Cardiac septum (tissue), 1 donor: ENCODE measurements at places on chromosomes 2 and 18. TPM values are rescaled to one million over a fixed set of nuclear protein-coding genes. Genes with fewer than 3 reads are reported as not detected.

FAM228A gene
- total RNA-seq: 0.35 TPM

RIT2 gene
- not detected for total RNA-seq

SCN7A gene
- 13.0 TPM for total RNA-seq

CNRIP1 gene
- total RNA-seq: 10.1 TPM

SAG gene
- total RNA-seq: not detected

MTA3 gene
- total RNA-seq: 21.4 TPM

FAM237A gene
- 1.9 TPM for total RNA-seq

TBC1D8 gene
- total RNA-seq: 52.3 TPM

SRD5A2 gene
- not detected for total RNA-seq

ZNF396 gene
- 1.0 TPM for total RNA-seq

FAM124B gene
- total RNA-seq: 1.9 TPM

- DNase-seq: no peak
Observed at GRCh38 chr18:26192233-26192632, 34.0 kb upstream of the TAF4B start.

DNA sequence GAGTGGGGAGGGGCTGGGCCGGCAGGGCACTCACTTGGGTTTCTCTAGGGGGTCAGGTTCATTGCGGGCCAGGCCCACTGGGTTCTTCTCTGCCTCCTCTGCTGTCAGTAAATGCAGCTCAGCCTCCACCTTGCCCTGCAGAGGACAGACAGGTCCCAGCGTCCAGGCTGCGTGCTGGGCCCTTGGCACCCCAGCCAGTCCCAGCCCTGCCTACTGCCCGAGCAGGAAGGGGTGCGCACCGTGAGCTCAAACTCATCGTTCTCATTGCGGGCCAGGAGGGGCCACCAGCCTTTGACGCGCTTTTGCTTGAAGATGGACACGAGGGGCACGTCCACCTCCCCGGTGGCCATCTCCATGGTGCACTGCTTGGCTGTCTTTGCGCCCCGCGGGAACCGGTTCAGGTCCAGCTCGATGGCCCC is 17.3 kb downstream of the OTOF start:
- DNase-seq: peak; percentile 39

DNA sequence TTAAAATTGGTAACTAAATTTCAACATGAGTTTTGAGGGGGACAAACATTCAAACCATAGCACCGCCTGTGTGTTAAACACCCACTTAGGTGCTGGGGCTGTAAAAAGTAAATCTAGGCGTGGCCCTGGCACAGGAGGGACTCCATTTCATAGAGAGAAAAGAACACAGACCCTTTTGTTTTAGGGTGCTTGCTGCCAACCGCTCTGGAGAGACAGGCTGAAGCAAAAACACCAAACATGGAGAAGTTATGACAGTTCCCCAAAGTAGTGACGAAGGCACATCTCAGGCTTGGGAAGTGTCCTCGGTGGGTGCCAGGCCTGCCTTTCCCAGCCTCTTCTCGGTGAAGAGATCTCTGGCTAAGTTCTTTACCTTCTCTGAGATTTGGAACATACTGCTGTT is 5.1 kb downstream of the ACTG2 start:
- no peak for DNase-seq

DNA sequence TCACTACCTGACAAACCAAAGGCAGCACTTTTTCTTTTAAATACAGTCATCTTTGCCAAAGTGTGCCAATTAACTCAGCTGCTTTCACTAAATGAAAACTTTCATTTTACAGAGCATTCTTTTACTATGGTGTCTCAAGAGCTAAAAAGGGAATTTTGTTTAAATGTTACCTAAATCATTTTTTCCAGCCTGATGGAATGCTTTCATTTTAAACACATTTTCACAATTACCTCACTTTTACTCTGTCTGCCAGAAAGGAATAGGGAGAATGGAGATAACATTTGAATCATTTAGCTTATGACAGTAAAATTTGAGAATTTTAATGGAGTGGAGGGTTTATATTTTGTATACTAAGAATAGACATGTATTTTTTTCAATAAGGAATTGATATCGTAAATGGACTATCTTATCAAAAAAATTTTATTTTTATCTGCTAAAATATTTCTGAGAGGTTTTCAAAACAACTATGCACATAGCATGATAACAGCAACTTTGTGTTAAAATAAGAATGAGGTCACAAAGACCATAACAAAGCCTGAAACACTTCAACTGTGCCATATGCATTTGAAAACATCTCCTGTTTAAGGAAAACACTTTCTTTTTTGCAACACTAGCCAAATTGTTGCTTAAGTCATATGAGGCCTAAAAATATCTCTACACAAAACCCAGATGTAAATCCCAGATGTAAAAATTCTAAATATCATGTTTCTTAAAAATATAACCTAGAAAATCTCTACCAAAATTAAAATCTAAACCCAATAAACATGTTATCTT is 769.9 kb upstream of the FSHR start:
- no peak for DNase-seq

DNA sequence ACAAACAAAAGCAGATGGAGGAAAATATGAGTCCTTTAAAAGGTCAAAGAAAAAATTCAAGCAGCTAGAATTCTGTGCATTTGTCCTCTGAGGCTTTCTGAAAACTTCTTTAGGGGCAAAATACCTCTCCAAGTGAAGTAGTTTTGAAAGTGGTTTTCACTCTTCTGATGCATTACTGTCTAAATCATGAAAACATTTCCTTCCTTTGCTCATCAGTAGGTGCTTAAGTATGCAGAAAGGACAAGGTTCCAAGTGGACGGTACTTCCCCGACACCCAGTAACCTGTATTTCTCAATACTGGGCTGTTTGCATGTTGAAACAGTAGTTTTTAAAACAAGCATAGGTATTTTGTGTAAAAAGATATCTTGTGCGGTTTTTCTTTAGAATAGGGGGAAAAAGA is 189.1 kb upstream of the ERBB4 start:
- DNase-seq: no peak

GRCh38 chr2:119333360-119333759 is 33.3 kb downstream of the C2orf76 start:
- DNase-seq: no peak

- no peak for DNase-seq
Observed at GRCh38 chr18:54672846-54673475, 81.9 kb downstream of the DYNAP start.

- DNase-seq: no peak
Observed at GRCh38 chr18:77042583-77042982, 90.0 kb downstream of the MBP start.

DNA sequence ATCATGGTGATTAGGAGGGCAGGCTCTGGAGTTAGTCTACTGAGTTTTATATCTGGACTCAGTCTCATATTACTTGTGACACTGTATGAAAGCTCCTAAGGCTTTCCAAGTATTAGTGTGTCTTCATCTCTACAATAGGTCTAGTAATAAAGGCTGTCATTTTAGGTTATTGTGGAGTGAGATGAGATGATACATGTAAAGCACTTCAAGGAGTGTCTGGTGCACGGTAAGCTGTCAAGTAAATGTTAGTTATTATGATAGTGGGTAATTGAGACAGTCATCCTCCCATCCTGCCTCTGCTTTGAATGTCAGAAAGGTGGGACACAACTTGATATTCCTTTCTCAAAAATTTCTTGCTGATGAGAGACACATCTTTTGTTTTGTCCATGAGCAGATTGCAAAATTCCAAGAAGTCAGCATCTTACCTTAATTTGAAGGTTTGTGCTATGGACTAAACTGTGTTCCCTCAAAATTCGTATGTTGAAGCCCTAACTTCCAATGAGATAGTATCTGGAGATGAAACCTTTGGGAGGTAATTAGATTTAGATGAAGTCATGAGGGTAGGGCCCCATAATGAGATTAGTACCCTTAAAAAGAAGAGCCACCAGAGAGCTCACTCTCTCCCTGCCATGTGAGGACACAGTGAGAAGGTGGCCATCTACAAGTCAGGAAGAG is 41.4 kb upstream of the UPP2 start:
- DNase-seq: no peak

- no peak for DNase-seq
Observed at GRCh38 chr2:16394072-16394985, 271.3 kb downstream of the CYRIA start.

DNA sequence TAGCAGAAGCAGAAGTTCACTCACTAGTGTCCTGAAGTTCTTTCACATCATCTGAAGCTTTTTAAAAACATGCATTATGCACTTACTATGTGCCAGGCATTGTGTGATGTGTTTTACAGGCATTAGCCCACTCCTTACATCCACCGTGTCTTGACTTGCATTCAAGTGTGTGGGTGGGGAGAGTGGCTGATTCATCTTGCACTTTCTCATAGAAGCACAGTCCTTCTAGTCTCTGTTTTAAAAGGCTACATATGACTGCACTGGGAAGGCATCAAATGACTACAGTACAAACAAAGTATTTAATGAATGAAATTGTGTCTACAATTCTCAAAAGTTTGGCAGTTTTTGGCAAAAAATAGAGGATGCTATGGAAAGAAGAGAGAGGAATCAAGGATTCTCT is 21.6 kb upstream of the DSC3 start:
- DNase-seq: no peak

- DNase-seq: no peak
Observed at GRCh38 chr2:47493317-47494035, 90.5 kb downstream of the MSH2 start.

GRCh38 chr2:99754210-99754609 is 264.4 kb upstream of the REV1 start:
- DNase-seq: no peak

GRCh38 chr2:104092886-104093285 is 761.0 kb upstream of the POU3F3 start:
- DNase-seq: no peak

DNA sequence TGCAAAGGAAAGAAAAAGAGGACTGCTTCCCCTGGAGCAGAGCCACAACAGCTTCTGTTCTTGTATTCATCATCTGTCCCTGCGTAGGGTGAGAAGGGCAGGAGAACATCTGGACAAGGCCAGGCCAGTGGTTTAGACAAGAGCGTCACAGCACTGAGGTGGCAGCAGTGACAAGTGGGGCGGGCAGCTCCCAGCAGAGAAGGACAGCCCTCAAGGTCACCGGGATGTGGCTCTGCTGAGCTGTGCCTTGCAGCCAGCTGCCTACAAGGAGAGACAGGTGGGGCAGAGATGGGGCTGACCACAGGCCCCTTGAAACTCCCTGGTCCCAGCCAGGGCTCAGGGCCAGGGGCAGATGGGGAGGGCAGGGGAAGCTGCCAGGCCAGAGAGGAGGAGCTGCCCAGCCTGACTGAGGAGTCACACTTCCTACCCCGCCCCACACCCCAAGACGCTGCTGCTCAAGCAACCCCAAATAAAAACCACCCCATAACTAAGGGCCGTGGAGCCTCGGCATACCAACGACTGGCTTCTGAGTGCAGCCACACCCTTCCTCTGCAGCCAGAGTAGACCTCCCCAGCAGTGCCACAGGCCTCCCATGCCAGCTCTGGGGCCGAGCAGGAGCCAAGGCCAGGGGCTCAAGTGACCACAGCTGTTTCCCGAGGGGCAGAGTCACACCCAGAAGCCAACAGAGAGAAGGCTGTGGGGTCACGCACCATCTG is 5.4 kb downstream of the RAB11FIP5 start:
- peak; percentile 79 for DNase-seq

DNA sequence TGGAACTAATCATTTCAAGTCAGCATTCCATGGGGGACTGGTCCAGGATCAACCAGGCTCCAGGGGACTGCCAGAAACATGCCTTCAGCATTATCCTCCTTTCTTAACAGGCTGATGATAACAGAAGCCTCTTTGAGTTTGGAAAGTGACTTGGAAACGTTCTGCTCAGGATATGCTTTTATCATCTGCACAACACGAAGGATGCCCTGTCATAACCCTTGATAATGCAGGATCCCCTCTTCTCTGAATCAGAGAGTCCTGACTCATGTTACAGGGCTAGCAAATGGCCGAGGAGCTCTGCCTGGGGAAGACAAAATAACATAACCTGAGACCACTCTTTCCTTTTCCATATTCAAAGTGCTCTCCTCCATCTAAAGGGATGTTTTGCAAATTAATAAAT is 6.7 kb downstream of the SCYGR3 start:
- no peak for DNase-seq

- no peak for DNase-seq
Observed at GRCh38 chr18:61546590-61546989, 213.4 kb downstream of the CDH20 start.

DNA sequence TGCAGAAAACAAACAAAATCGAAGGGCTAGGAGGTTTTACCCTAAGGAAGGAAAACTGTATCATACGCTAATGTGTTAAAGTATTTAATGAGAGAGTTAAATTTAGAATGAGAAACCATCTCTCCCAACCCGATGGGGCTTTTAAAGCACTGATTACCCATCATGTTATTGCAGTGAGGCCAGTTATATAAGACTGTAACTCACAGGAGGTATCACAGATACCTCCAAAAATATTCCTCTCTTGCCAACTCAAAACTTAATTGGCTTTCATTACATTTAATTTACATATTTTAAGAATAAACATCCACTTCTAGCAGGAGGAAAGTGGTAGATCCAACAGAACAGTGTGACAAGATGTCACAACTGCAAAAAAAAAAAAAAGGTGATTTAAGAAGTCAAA is 56.3 kb downstream of the RPL31 start:
- DNase-seq: no peak

GRCh38 chr2:108542071-108542470 is 7.8 kb downstream of the LIMS1 start:
- no peak for DNase-seq

GRCh38 chr2:64492272-64492671 is 31.9 kb upstream of the AFTPH start:
- no peak for DNase-seq

DNA sequence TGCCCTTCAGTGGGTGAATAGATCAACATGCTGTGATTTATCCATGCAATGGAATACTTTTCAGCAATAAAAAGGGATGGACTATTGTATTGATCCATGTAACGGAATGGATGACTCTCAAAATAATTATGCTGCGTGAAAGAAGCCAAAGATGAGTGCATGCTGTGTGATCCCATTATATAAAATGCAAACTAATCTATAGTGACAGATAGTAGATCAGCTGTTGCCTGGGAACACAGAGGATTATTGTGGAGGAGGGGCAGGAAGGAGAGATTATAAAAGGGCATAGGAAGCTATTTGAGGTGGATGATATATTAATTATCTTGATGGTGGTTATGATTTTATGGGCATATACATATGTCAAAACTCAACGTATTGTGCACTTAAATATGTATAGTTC is 55.5 kb upstream of the ADAM23 start:
- DNase-seq: no peak

DNA sequence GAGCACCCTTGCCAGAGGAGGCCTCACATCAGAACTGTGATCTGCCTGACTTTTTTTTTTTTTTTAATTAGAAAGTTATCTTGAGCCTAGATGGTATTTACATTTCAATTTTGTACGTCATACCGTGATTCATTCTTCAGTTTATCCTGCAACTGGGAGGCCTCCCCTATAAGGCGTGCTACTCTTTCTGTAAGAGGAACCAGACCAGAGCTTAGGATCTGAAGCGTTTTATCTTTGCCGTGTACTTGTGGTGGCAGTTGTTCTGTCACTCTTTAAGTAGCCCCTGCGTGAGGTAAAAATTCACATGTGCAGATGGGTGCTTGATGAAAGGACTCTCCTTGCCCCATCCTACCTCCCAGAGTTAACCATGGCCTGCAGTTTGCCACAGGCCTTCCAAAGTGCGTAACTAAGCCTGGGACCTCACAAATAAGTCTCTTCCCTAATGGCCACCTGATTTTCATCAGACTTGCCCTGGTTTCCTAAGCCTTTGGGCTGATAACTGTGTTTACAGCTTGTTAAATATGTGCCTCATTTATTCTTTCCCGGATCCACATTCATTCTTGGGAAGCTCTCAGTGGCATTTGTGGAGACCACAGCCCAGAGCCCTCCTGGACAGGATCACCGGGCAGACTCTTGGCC is 96.0 kb downstream of the MTCL1 start:
- peak; percentile 65 for DNase-seq

- DNase-seq: no peak
Observed at GRCh38 chr2:98269274-98269673, 77.0 kb upstream of the CNGA3 start.
